SW 1271 (cell line): ENCODE measurements at places on chromosomes 4 and X.

GRCh38 chr4:182938205-182938645 lies 21.0 kb upstream of the DCTD start:
- DNase-seq = peak; percentile 50

DNA sequence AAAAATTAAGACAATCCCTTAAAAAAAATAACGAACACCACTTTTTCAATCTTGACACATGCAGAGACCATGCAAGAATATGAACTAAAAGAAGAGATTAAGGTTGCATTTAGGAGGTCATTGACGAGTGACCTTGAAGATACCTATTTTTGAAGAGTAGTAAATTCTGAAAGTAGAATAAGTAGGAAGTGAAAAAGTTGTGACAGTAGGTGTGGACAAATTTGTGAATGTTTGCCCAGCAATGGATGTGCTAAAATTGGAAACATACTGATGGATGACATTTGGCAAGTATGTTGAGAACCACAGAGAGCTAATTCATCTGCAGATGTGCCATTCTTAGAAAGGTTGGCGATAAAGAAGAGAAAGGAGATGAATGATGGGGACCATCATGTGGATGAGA lies 213.7 kb upstream of the VCX3A start:
- DNase-seq = no peak

DNA sequence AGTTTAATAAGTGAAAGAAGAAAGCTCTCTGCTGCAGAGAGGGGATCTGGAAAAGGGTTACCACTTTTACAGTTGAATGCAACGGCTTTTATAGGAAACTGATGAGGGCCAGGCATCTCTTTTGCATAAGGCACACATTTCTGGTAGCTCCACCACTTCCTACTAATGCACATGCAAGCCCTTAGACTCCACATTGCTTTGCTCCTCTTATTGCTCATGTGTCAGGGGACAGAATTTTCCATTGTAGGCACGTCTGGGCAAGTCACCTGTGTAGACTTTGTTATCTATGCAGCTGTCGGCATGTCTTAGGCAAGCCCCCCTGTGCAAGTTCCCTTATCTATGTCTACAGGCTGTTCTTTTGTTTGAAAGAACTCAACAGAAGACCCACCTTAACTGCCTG lies 294.6 kb upstream of the STS start:
- no peak for DNase-seq

DNA sequence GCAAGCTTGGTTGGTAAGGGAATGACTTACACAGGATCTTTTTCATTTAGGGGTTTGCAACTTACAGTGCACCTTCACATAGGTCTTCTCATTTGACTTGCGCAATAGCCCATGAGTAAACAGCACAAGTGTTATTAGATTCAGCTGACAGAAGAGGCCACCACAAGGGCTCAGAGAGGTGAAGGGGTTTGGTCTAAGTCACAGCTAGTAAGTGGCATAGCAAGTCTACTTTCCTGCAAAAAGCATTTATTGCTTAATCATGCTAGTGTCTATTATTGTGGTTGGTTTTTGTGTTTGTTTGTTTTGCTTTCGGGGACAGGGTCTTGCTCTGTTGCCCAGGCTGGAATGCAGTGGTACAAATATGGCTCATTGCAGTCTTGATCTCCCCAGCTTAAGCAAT lies 83.3 kb downstream of the SPRY1 start:
- DNase-seq = no peak

GRCh38 chrX:96407501-96407900 lies 277.1 kb upstream of the DIAPH2 start:
- DNase-seq = no peak

GRCh38 chr4:186723292-186724057 lies at the start of gene FAT1:
Gene FAT1, minus strand, starts transcription at chr4:186723856. Its CDS starts 14,029 bp downstream, at chr4:186709827.
- peak; percentile 32 for DNase-seq

- no peak for DNase-seq
These were observed 1.0 kb downstream of the HMGB2 start for GRCh38 chr4:173332963-173333657.

DNA sequence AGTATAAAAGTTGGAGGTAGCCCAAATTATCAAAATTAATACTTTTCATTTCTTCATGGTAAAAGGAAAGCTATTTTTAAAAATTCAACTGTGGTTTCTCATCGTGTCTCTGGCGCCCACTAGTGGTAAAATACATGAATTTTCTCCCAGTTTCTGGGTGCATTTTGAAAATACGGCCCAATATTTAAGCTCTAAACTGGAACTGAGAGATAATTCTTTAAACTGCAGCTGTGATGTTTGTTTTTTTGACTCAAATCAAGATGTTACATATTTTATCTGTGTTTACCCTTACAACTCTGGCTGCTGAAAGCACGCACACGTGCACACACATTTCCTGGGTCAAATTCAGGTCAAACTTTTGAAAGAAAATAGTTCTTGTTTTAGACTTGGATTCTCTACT lies 123.9 kb upstream of the ACSL4 start:
- no peak for DNase-seq

DNA sequence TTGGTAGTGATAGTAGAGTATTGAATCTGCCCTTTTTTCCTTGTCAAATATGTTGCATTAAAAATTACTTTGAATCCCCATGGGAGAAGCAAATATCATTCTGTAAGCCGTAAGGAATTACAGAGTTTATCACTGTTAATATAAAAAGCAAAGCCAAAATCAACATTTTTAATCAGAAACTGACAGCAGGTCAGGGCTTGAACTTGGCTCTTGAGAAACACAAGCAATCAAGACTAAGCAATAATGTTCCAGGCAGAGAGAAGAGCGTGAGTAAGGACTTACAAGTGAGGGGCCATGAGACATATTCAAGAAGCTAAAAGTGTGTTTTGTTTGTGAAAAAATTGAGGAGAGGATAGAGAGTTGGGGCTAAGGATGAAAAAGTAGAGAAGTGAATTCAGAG lies 68.2 kb downstream of the ARHGAP6 start:
- DNase-seq = no peak

GRCh38 chr4:172497321-172497720 lies 671.3 kb upstream of the GALNT7 start:
- no peak for DNase-seq

DNA sequence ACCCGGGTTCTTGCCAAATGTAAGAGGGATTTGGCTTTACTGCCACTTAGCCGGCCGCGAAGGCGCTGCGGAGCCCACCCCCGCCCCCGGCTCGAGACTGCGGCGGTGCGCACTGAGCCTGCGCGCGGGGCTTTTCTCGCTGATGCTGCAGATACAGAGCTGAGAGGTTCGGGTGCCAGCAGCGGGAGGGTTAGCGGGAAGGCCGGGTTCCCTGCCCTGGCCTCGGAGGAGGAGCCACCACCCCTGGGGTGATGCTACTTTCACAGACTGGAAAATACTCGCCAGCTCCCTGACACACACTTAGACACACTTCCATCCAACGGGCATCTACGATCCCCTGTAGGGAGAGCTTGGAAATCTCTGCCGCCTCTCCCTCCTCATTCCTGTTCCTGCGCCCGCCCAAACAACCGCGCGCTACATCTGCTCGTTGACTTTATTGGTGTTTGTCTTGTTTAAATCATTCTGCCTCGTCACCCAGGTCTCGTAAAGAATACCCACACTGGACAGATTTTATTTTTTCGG lies 2.1 kb upstream of the PCDH7 start:
- no peak for DNase-seq

GRCh38 chr4:169150806-169151205 lies 120.0 kb downstream of the SH3RF1 start:
- DNase-seq = no peak

GRCh38 chr4:5865896-5866599 lies 26.8 kb downstream of the CRMP1 start:
- no peak for DNase-seq

DNA sequence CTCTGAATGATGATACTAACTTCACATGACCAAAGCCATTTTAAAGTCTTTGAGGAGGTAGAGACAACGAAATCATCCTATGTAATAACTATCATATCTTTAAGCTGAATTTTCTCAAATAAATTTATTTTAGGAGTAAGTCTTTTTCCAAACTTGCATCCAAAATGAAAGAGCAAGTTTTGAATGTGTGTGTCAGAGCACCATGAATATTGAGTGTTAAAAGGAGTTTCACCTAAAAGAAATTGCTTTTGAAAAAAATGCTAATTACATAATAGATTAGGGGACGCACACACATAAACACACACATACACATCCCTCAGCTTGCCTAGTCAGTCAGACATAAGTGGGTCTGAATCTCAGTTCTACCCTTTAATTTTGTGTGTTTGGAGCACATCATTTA lies 1.9 kb downstream of the ANK2 start:
- DNase-seq = no peak

- DNase-seq = no peak
These were observed 22.1 kb upstream of the CEP135 start for GRCh38 chr4:55926610-55927009.

GRCh38 chrX:69077895-69078455 lies 87.3 kb downstream of the PJA1 start:
- no peak for DNase-seq
